ENCODE measurements at places on chromosomes 3 and 15. TPM values are rescaled to one million over a fixed set of nuclear protein-coding genes. Genes with fewer than 3 reads are reported as not detected.

GRCh38 chr3:187742351-187743171, 2.7 kb downstream of the BCL6 start:
- peak overlapping the region; percentile 99 for H3K27ac ChIP-seq
- H3K4me1 ChIP-seq, result peaks cover 16% of the 10 kb centered on the region
- H3K36me3 ChIP-seq, result no peaks in the 10 kb centered on the region
- DNase-seq, result no peak
- no peaks in the 10 kb centered on the region for H3K27me3 ChIP-seq

DNA sequence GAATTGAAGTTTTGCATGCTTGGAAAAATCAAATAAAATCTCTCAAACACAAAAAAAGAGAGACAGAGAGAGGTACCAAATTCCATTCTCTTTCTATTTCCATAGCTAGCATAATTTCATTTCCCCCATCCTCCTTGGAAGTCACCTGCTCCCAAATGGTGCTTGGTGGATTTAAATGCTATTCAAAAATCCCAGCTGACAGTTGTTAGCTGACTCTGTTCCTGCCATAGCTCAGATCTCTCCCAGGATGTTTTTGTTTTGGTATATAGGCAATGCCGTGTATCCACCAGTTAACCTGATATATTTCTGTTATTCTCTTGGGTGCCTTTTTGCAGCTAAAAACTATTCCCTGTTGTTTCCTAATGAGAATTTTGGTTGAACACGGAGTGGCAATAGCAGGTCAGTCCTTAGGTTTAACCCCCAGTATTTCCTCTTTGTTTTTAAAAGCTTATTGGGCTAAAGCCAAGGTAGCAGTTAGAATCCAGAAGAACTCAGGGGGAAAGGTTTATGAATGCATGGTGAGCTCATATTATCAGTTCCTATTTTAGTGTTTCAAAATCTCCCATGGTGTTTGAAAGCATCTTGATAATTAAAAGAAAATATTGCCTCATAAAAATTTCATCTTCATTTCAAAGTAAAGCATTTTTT, 240.0 kb upstream of the GBE1 start:
- H3K27ac ChIP-seq, result no peak overlapping the region
- no peak overlapping the region for H3K4me3 ChIP-seq
- no peak for DNase-seq
- no peaks in the 10 kb centered on the region for H3K27me3 ChIP-seq

DNA sequence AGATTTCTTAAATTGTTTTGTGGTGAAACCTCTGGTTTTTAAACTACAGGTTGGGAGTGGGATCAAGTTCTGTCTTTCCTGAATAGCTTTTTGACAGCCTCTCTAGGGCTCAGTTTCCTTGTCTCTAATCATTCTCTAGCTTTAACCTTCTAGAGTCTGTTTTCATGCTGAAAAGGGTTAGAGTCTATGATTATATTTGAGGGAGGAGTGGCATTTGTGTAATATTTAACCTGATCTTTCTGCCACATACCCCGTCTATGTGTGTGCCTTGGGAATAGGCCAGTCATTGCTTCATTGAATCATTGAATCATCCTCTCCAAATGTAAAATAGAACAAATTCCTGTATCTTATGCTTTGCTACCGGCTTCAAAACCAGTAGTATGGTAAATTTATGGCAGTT, 204.9 kb downstream of the KLHL25 start:
- peaks cover 65% of the 10 kb centered on the region for H3K4me1 ChIP-seq

GRCh38 chr3:175713268-175713667, 854.1 kb downstream of the NAALADL2 start:
- H3K27me3 ChIP-seq, result no peaks in the 10 kb centered on the region
- H3K27ac ChIP-seq, result no peak overlapping the region
- no peak overlapping the region for H3K4me3 ChIP-seq
- no peaks in the 10 kb centered on the region for H3K36me3 ChIP-seq

DNA sequence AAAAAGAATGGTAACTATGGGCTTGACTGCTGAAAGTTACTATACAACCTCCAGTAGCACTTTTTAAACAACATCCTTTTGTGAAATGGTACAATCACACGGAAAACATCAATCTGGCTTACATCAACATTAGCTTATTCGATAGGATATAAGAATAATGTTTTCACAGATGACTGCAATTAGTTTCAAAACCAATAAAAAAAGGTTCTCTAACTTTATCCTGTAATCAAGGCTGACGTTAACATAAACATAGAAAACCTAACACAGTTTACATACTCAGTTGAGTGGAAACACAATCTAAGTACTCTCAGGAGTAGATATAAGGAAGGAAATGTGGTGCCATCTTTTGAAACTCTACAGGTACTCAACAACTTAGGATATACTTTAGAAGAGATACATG, 102.2 kb downstream of the DLG1 start:
- no peak overlapping the region for H3K4me3 ChIP-seq
- H3K27ac ChIP-seq, result no peak overlapping the region
- H3K4me1 ChIP-seq, result no peaks in the 10 kb centered on the region
- DNase-seq, result no peak

DNA sequence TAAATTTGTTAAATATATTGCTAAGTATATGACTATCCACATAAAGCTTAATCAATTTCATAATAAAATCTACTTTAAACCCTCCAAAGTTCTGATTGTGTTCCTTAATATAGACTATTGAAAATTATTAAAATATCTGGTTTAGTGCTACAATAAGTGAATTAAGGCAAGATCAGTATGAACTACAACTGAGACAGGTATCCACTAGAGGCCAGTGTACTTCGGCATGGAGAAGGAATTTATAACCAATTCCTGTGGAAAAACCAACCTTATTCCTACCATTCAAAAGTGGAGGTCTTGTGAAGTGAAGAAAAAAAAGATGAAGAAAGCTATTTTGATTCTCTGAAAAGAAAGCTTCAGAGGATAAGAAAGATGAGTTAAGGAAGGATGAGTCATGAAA, 237.7 kb downstream of the SUCLG2 start:
- H3K4me1 ChIP-seq, result no peaks in the 10 kb centered on the region
- no peak for DNase-seq
- no peak overlapping the region for H3K4me3 ChIP-seq
- no peaks in the 10 kb centered on the region for H3K27me3 ChIP-seq
- no peak overlapping the region for H3K27ac ChIP-seq

GRCh38 chr3:159371961-159372360, 570.1 kb downstream of the MFSD1 start:
- no peaks in the 10 kb centered on the region for H3K27me3 ChIP-seq
- DNase-seq, result no peak
- H3K4me3 ChIP-seq, result no peak overlapping the region
- H3K4me1 ChIP-seq, result no peaks in the 10 kb centered on the region
- no peak overlapping the region for H3K27ac ChIP-seq

DNA sequence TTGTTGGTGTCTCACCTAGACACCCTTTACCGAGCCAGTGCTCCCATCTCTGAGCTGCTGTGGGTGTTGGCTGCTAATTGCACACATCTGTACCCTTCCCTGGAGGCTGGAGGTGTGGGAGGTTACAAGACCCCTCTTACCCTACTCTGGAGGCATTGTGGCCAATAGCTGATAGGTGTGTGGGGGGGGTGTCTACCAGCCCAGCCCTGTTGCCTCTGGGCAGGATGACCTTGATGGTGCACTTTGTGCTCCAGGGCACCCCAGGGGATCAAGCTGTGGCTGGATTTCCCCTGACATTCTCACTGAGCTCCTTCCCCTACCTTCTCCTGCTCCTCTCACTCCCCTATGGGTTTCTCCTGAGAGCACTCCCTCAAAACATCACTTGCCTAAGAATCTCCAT, 104.7 kb upstream of the ADPGK start:
- H3K4me3 ChIP-seq, result no peak overlapping the region
- no peak for DNase-seq
- H3K27me3 ChIP-seq, result no peaks in the 10 kb centered on the region
- no peak overlapping the region for H3K27ac ChIP-seq

DNA sequence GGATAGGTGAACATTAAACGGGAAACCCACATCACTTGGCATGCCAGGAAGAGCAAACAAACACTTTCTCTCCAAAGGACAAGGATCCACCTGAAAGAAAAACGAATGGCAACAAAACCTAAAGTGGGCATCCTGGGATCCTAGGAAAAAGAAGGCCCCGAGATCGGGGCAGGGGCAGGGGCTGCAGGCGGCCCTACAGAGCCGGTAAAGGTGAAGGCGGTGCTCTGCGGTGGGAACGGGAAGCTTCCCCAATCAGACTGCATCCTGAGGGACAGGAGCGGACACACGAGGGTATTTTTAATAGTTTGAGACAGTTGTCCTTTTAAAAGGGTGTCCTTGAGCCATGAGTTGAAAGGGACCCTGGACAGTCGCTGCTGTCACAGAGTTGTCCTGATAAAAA, 24.9 kb upstream of the GABRA5 start:
- no peaks in the 10 kb centered on the region for H3K27me3 ChIP-seq
- no peak overlapping the region for H3K27ac ChIP-seq
- H3K4me3 ChIP-seq, result no peak overlapping the region
- H3K36me3 ChIP-seq, result no peaks in the 10 kb centered on the region
- H3K4me1 ChIP-seq, result no peaks in the 10 kb centered on the region

DNA sequence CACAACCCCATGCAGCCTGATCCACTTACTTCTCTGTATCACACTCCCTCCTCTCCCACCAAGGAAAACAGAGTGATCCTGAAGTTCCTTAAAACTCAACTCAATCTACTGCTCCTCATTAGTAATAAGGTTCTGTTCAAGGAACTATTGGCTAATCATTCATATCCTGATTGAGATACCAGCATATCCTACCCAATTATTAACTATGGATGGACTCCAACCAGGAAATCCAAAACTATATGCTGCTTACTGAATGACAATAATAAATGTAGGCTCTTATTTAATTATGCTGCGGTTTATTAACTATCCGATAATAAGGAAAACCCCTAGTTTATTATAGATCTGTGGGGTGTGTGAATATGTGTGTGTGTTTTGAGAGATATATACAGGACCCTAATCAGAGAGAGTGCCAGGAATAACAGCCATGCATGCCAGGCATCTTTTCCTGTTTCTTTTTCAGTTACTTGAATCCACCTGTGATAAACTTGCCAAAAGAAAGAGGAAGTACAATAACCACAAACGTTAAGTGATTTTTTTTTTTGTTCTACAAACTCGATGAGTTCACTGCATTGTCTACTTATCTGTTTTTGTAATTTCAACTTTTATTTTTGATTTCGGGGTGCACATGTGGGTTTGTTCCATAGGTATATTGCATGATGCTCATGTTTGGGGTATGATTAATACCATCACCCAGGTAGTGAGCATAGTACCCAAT, 1031.7 kb upstream of the CFAP20DC start:
- H3K27ac ChIP-seq, result no peak overlapping the region
- DNase-seq, result no peak
- H3K4me3 ChIP-seq, result no peak overlapping the region
- no peaks in the 10 kb centered on the region for H3K36me3 ChIP-seq

GRCh38 chr3:153456833-153457545, 295.0 kb downstream of the RAP2B start:
- H3K36me3 ChIP-seq, result no peaks in the 10 kb centered on the region
- H3K4me1 ChIP-seq, result no peaks in the 10 kb centered on the region
- no peak overlapping the region for H3K27ac ChIP-seq
- no peak for DNase-seq
- H3K4me3 ChIP-seq, result no peak overlapping the region

The SACM1L gene
- 32.7 TPM for total RNA-seq

The CADPS gene
- 12.8 TPM for total RNA-seq

DNA sequence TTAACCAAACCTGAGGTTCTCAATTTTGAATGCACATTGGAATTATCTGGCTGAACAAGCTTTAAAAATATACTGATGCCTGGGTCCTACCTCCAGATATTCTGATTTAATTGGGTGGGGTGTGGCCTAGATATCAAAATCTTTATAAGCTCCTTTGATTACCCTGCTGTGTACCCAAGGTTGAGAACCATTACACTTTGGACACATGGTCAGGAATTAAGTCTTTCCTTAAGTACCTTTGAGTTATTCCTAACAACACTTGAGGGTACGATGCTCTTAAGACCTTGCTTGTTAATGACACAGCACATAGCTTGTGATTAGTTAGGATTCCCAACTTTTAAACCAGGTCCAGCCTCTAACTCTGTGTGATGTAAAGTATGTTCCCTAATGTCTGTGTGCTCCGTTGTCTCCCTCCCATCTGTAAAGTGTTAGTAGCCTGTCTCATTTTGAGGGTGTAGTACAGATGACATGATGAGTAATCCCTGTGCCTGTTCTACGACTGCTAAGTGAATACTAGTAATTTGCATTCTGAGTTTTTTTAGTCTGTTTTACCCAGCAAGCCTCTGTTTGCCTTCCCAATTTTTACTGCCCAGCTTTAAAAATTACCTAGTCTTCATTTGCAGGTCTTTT, 154.9 kb downstream of the KLHL25 start:
- H3K4me3 ChIP-seq, result no peak overlapping the region
- no peaks in the 10 kb centered on the region for H3K27me3 ChIP-seq
- H3K4me1 ChIP-seq, result peaks cover 50% of the 10 kb centered on the region
- H3K36me3 ChIP-seq, result peaks cover 16% of the 10 kb centered on the region
- no peak for DNase-seq

The SAMD7 gene
- not detected for total RNA-seq

- H3K36me3 ChIP-seq, result no peaks in the 10 kb centered on the region
- no peak overlapping the region for H3K4me3 ChIP-seq
- peaks cover 68% of the 10 kb centered on the region for H3K4me1 ChIP-seq
- no peak overlapping the region for H3K27ac ChIP-seq
- no peak for DNase-seq
These were observed 72.4 kb downstream of the TBL1XR1 start for GRCh38 chr3:177124882-177125281.

DNA sequence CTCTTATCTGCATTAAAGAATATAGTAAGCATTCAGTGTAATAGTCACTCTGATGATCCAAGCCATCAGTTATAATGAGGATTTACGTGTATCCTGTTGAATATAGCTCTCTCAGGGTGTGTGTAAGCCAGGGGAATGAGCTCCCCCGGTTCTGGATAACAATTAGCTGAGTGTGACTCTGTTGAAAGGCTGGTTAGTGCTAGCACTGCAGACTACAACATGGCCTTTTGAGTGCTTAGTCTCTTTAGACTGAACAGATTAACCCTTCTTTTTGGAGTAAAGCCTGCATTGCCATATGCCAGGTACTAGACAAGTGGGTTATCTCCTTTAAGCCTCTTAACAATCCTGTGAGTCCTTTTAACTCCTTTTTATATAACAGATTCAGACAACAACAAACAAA, 119.5 kb downstream of the TMEM108 start:
- no peaks in the 10 kb centered on the region for H3K36me3 ChIP-seq
- no peaks in the 10 kb centered on the region for H3K27me3 ChIP-seq
- H3K4me3 ChIP-seq, result no peak overlapping the region
- H3K4me1 ChIP-seq, result no peaks in the 10 kb centered on the region
- no peak for DNase-seq

DNA sequence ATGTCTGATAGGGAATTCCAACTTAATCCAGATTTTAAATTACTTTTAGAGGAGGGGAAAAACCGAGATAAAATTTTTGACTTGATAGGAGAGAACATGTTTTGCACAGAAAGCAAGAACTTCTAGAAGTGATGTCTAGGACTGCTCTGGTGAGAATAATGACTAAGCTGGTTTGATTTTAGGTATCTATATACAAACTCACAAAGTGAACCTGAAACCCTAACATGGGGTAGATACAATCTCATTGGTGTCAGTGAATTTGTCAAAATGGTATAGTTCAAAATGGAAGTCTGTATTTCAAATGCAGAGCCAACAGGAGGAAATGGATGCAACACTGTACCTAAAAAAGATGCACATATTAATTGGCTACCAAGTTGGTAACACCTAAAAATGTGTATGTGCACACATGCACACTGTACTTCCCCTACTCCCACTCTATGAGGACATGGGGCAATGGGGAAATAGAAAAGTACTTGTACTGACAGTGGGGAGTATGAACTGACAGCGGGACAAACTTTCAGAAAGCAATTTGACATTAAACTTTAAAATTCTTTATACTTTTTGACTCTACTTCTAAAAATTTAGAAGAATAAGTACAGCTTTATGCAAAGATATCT, 53.0 kb downstream of the NR1I2 start:
- H3K36me3 ChIP-seq, result no peaks in the 10 kb centered on the region
- DNase-seq, result no peak
- H3K4me1 ChIP-seq, result no peaks in the 10 kb centered on the region
- no peak overlapping the region for H3K4me3 ChIP-seq
- no peaks in the 10 kb centered on the region for H3K27me3 ChIP-seq
- H3K27ac ChIP-seq, result no peak overlapping the region

The ETV5 gene
- 18.4 TPM for total RNA-seq

All from vagina (tissue), 2 donors.